Muscle of leg (tissue), 16 donors: ENCODE measurements at places on chromosomes 5 and 9. TPM values are rescaled to one million over a fixed set of nuclear protein-coding genes. Genes with fewer than 3 reads are reported as not detected.
A peak's percentile ranks its signal among the peaks of the same experiment; 100 is the strongest.

Gene PDLIM4
- total RNA-seq: 29.7 TPM

Gene GTF3C4
- total RNA-seq: 13.8 TPM

Gene ARHGEF37
- total RNA-seq: 3.9 TPM

Gene SLC36A2
- total RNA-seq: 0.04 TPM

- H3K4me1 ChIP-seq: peaks cover 45% of the 10 kb centered on the region
- DNase-seq: peak; percentile 37
- H3K4me3 ChIP-seq: peak overlapping the region; percentile 79
- peak overlapping the region; percentile 62 for H3K27ac ChIP-seq
- peaks cover 2% of the 10 kb centered on the region for H3K36me3 ChIP-seq
These were observed 677 bp upstream of the MYORG start for GRCh38 chr9:34377404-34377746.

GRCh38 chr9:134607971-134608370 is 33.6 kb upstream of the COL5A1 start:
- peaks cover 6% of the 10 kb centered on the region for H3K4me1 ChIP-seq
- peaks cover 2% of the 10 kb centered on the region for H3K27me3 ChIP-seq
- H3K27ac ChIP-seq: no peak overlapping the region
- H3K4me3 ChIP-seq: no peak overlapping the region
- no peak for DNase-seq
- no peaks in the 10 kb centered on the region for H3K36me3 ChIP-seq
